Frontal cortex (tissue), 4 donors: ENCODE measurements at places on chromosomes 3 and 15. TPM values are rescaled to one million over a fixed set of nuclear protein-coding genes. Genes with fewer than 3 reads are reported as not detected.

MEX3B gene
- total RNA-seq, result 89.7 TPM

DPPA2 gene
- not detected for total RNA-seq

TMEM266 gene
- total RNA-seq, result 4.5 TPM

SEMA5B gene
- total RNA-seq, result 9.0 TPM

MEGF11 gene
- total RNA-seq, result 4.5 TPM

- no peak for DNase-seq
These were observed 511.0 kb downstream of the GRM7 start for GRCh38 chr3:7371693-7372572.

- no peak for DNase-seq
These were observed 47.8 kb downstream of the DAPK2 start for GRCh38 chr15:63998489-63998888.

- peak; percentile 89 for DNase-seq
These were observed 35.1 kb downstream of the CMTM6 start for GRCh38 chr3:32467333-32468070.

DNA sequence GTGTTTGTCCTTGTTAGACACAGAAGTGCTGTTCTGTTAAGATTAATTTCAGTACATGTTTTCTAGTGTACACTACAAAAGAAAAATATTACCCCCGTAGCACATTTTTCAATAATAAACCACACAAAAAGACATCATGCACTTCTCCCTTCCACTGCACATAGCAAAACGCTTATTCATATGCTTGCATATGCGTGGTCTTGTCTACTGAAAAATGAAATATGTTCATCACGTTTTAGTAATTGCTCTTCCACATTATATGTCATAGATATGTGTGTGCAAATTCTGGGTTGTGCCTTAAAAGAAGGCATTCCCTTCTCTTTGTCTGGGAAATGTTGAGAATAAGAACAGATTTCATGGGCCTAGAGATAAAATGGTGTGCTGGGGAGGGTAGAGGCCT lies 353.9 kb downstream of the NSUN3 start:
- DNase-seq, result no peak

DNA sequence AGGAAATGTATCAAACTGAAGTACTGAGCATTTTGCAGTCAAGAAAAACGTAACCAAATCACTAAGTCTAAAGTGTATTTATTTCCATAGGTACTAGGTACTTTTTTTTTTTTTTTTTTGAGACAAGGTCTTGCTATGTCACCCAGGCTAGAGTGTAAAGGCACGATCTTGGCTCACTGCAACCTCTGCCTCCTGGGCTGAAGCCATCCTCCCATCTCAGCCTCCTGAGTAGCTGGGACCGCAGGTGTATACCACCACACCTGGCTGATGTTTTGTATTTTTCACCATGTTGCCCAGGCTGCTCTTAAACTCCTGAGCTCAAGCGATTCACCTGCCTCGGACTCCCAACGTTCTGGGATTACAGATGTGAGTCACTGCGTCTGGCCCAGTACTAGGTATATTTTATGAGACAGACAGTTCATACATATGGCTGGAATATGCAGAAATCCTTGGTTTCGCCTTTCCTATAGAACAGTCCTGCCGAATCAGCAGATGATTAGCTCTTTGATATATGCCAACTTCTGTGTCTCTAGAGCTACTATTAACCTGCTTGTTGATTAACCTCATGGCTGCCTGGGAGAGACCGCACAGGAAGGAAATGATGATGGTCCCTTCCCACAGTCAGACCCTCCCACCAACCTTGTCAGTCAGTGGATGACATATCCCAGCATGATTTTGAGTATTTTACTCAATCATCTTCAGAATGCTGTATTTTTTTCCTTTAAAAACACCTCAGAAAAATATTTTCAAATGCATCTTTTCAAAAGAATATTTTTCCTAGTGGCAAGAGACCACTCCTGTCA lies 32.3 kb downstream of the TMOD3 start:
- DNase-seq, result no peak

DNA sequence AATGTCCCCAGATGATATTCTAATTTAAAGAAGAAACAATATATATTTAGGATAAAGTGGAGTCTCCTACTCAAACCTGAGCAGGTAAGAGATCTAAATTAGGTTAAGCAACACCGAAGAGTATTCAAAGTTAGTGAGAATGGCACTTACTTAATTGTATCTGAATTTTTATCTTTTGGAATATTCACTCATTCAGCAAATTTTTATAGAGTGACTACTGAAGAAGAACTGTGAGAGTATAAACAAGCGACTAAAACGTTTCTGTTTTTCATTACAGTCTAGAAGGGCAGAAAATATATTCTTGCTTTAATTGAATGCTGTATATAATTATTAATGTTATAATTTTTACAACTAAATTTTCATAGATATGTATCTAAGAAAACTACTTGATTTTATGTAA lies 567.7 kb upstream of the TBL1XR1 start:
- no peak for DNase-seq

GRCh38 chr15:69749797-69750196 lies 297.2 kb downstream of the RPLP1 start:
- DNase-seq, result no peak
